ENCODE measurements at places on chromosomes 6 and 20.

- no peak for DNase-seq
These were observed 104.0 kb downstream of the RTN4IP1 start for GRCh38 chr6:106525107-106525881.

GRCh38 chr6:106715922-106716321, 86.5 kb downstream of the QRSL1 start:
- no peak for DNase-seq

- DNase-seq = no peak
These were observed 155.4 kb upstream of the BMP2 start for GRCh38 chr20:6611911-6612605.

GRCh38 chr20:59299945-59300332, 472 bp upstream of the EDN3 start:
- DNase-seq = no peak

DNA sequence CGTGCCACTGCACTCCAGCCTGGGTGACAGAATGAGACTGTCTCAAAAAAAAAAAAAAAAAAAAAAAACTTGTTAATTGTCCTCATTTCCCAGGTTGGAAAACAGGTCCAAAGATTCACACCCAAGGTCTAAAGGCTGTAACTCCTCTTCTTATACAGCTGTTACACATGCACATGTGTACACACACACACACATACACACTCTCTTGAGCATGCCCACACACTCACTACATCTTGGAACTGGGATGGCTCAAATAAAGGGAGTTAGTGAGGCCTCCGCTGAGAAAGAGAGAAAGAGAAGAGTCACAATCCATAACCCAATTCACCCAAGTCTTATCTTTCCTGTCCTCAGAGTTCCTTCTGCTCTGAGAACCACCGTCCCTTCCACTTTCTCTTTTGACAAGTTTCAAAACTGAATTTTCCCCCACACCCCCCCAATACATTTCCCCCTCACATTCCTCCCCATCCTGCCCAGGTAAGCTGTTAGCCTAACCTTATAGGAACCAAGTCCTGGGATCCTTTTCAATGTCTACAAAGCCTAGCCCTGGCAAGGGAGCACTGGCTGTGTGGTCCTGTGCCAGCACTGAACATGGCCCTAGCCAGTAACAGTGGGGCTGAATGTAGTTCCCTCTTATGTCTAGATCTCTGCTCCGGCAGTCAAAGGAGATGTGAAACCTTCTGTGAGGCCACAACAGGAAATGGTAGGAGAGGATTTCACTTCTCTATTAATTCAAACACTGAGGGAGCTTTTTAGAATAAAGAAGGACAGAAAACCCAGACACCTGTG, 3.2 kb upstream of the HLA-DMB start:
- DNase-seq = no peak

DNA sequence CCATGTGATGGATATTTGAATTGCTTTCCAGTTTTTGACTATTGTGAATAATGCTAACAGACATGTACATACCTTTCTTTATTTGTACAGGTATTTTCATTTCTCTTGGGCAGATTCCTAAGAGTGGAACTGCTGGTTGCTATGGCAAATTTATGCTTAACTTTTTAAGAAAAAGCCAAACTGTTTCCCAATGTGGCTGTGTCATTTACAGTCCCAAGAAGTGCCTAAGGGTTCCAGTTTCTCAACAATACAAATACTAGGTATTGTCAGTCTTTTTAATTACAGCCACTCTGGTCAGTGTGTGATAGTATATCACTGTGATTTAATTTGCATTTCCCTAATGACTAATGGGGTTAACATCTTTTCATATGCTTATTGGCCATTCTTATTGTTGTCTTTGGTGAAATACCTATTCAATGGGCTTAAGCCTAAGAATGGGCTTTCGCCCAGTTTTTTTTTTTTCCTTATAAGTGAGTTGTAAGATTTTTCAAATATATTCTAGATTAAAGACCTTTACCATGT, 10.3 kb downstream of the REPS1 start:
- no peak for DNase-seq

Data from brain microvascular endothelial cell (primary cell).